ENCODE measurements at places on chromosomes 4 and X.

DNA sequence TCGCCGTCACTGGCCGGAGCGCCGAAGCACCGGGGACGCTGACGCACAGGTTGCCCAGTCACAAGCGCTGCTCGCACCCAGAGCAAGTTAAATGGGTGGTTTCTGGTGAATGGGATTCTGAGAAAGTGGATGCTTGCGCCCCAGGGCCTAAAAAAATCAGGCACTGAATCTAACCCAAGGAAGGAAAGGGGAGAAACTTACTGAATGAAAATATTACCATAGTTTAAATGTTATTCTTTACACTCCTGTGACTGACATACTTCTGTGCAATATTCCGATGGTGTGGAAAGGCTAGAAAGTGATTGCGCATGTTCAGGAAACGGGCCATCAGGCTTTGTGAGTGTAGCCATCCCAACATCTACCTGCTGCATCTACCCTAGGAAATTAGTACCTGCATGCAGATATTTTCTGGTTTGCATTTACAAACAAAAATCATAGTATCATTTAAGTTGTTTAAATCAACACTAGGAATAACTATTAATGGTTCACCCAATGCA is 838 bp upstream of the ABCG2 start:
- no peak for DNase-seq

- no peak for DNase-seq
These were observed 233.4 kb downstream of the MAML3 start for GRCh38 chr4:139920486-139921002.

GRCh38 chr4:121800638-121800960 is 524 bp upstream of the EXOSC9 start:
- no peak for DNase-seq

- DNase-seq, result no peak
These were observed 16.6 kb upstream of the PRDM8 start for GRCh38 chr4:80180743-80181142.

DNA sequence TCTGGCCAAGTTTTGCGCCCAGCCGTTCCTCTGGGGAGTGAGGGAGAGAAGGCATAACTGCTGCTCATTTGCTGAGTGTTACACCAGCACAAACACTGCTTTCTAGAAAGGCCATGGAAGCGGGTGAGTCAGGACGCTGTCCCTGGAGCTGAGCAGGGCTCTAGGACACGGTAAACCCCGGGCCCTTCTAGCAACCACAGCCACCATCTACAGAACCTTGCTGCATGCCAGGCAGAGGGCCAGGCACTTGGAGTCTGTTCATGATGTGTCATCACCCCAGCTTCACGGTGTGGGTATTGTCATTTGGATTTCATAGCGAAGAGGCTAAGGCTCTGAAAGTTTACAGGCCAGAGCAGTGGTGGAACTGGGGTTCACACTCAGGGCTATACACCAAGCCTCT is 31.8 kb upstream of the C4orf50 start:
- no peak for DNase-seq

- DNase-seq, result no peak
These were observed 35.7 kb downstream of the ZNF518B start for GRCh38 chr4:10421344-10422055.

GRCh38 chr4:48428926-48429325 is 54.2 kb upstream of the SLC10A4 start:
- DNase-seq, result no peak

- no peak for DNase-seq
These were observed 209.9 kb downstream of the PARM1 start for GRCh38 chr4:75142850-75143249.

DNA sequence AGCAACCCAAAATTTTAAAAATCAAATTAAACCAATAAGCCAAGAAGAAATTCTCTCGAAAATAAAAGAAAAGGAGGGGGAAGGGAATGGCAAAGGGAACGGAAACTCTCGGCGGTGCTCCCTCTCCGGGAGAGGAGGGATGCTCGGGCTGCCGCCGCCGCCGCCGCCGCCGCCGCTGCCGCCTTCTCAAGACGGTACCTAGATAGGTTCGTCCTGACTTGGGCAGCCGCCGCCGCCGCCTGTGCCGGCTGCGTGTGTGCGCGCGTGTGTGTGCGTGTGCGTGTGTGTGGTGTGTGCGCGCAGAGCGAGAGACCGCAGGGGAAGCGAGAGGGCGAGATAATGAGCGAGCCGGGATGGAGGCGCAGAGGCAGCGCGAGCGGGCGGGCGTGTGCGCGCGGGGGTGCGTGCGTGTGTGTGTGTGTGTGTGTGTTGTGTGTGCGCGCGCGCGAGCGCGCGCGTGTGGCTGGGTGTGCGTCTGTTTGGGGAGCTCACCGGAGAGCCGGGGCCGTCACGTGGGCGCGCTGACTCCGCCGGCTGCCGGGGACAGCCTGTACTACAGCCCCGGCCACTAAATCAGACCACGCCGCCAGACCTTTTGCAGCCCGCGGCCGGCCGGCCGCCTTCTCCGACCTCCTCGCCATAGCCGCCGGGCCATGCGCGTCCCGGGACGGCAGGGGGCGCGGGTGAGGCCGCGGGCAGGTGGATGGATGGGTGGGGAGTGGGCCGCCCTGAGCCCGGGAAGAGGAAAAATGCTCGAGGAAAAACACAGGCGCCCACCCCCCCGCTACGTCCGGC is 111.6 kb downstream of the DHX15 start:
- DNase-seq, result peak; percentile 32

DNA sequence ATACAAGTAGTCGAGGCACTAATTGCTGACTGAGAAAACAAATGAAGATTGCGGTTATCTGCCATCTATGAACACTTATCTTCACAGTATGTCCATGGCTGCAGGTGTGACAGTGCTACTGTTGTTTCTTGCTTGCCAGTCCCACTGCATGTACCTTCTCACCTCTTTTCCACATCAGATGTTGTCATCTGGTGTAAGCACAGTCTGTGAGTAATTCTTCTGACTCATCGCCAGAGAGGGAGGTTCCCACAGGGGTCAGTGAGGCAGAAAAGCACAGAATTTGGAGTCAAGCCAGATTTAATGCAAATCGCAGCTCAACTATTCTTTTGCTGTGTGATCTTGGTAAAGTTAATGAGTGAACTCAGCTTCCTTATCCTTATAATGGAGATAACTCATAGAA is 144.4 kb downstream of the GLRA2 start:
- no peak for DNase-seq

- no peak for DNase-seq
These were observed 169.4 kb downstream of the IL1RAPL1 start for GRCh38 chrX:28756647-28757046.

DNA sequence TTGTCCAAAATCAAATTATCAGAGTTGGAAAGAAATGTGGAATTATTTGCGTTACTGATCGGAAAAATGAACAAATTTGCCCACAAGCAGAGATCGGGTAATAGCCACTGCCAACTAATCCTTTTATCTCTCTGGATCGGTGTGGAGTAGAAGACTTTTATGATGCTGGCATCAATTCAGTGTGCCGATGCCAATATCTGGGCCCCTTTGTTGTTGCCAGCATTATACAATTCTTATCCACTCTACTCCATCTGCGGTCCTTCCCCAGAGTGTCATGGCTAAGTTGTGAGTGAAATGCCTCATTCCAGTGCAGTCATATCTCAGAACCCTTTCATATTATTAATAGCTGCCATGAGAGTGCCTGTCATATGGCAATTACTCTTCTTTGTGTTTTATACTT is 660.2 kb downstream of the ADGRL3 start:
- no peak for DNase-seq

DNA sequence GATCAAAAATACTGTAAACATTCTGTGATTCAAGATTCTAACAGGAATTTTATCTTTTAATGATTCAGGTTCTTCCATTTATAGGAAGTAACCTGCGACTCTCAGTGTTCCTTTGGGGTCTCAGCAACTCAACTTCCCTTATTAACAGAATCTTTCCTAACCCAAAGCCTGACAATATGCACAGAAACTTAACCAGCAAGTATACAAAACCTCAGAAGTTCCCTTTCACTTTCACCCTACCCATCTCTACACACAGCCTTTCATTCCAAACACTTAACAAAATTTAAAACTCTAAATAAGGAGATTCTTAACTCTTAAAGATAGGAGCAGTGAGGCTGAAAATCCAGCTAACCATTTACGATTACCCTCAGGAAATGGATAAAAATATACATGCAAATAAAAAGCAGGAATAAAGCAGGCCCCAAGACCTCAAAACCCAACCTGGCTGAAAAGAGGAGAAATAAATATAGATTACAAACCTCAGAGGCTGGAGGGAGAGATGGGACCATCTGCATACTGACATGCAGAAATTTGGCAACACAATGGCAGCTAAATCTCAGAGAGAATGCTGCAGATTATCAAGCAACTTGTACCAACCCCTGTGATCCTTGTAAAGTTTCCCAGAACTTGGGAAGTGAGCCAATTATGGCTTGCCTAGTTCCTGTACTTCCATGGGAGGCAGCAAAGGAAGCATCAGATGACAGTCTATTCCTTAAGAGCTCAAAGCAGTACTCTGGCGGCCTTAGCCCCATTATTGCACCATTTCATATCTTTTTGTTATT is 101.0 kb downstream of the ATP11C start:
- DNase-seq, result no peak

DNA sequence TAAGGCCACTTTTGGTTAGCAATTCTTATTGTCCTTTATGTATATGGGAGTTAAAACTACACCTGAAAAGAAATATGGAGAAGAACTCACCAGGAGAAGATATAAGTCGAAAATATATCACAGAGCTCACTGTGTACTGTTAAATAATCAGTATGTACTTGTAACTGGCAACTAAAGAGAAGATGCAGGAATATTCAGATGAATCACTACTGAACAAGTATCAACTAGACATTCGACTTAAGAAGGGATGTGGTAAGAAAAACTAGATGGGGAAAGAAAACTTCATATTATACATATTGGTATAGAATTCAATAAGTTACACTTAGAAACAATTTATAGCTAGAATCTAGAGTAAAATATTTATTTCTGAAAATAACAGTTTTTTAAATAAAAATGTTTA is 230.0 kb downstream of the CAMK2D start:
- no peak for DNase-seq

- DNase-seq, result no peak
These were observed 102.8 kb downstream of the KDM6A start for GRCh38 chrX:44975666-44976263.

All from stimulated activated CD4-positive, alpha-beta T cell treated with anti-CD3 and anti-CD28 coated beads, Interleukin-1b, Interleukin-23, amount 100 ng/mL, for 1 hour (primary cell).